Stimulated activated CD4-positive, alpha-beta T cell treated with anti-CD3 and anti-CD28 coated beads, Interleukin-15, amount 100 ng/mL, for 24 hours (primary cell): ENCODE measurements at places on chromosomes 12 and 14.
A peak's percentile ranks its signal among the peaks of the same experiment; 100 is the strongest.

GRCh38 chr12:112551681-112552080 lies 132.9 kb downstream of the PTPN11 start:
- no peak for DNase-seq

DNA sequence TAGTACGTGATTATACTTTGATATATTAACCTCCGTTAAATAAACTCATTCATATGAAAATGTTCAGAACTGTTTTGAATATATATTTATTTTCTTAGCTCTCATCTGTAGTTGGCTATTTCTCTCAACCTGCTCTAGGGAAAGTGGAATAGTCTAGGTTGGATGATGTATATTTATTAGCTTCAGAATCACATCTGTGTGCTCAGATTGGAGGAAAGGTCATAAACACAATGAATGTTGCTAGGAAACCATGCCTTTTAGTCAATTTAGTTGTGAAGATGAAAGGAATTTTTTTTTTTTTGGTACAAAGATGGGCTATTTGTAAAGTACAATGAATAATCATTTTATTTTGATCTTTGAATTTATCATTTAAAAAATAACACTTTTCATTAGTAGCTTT lies 439.1 kb downstream of the FOXG1 start:
- no peak for DNase-seq

DNA sequence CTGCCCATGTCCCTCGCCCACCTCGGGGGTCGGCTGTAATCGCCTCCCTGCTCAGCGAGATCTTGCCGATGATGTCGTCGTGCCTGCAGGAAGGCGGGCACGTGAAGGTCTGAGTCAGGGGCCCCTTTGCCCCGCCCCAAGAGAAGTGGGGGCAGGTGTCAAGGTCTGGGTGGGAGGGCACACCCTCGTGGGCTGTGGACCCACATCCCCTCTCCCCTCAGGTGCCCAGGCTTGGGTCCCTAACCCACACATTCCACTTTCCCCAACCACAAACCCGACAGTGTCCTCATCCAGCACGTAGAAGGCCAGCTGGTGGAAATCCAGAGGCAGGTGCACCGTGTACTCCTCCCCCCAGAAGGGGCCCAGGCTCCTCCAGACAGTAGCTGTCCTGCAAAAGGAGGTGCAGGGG lies 7.8 kb downstream of the RASAL1 start:
- DNase-seq = no peak

DNA sequence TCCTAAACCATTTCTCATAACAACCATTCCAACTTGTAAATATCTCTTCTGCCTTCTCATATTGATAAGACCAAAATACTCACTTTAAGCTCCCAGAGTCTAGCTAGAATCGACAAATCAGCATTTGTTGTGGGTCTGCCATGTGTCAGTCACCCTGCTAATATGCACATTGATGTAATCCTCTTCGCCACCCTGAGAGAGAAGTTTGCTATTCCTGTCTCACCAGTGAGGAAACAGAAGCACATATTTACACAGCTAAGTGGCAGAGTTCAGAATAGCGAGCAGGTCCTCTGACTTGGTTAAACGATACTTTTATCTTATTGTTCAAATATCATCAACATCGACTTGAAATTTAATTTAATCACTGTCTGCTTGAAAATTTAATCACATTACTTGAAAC lies 142.1 kb downstream of the ANO4 start:
- no peak for DNase-seq

DNA sequence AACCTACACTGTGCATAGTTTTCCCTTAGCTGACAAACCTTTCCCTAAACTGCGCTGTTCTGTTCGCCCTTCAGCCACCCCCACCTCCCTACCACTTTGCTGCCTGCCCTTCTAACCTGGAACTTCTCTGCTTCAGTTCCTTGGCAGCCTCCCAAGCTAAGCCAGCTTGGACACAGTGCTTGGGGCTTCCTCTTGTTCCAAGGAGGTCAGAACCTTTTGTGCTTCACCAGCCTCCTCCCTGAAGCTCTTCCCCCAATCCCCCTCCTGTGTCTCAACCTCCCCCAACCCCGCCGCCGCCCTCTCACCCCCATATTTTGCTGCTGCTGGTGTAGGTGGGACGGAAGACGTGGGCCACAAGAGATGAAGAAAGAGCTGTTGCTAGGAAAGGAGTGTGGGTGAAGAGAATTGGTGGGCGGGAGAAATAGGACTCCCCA lies 8.1 kb upstream of the RIC8B start:
- DNase-seq = peak; percentile 16

DNA sequence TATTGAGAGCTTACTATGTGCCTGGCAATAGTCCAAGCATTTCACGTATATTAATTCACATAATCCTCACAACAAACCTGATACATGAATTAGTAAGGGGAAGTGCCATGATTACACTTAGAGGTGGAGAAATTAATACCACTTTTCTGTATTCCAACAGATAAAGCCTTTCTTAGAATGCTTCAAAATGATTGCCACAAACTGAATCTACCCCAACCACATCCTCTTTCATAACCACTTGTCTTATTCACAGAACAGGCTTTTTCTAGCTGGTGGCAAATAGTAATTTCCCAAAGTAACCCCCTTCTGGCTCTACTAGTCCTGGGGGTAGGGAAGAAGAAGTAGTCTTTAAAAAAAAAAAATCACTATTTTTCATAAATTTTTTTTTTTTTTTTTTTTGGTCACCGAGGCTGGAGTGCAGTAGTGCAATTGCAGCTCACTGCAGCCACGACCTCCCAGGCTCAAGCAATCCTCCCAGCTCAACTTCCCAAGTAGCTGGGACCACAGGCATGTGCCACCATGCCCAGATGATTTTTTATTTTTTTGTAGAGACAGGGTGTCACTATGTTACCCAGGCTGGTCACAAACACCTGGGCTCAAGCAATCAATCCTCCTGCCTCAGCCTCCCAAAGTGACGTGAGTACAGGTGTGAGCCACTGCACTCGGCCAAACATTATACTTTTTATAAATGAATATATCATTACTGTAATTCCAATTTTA lies 59.0 kb upstream of the ARID2 start:
- no peak for DNase-seq

DNA sequence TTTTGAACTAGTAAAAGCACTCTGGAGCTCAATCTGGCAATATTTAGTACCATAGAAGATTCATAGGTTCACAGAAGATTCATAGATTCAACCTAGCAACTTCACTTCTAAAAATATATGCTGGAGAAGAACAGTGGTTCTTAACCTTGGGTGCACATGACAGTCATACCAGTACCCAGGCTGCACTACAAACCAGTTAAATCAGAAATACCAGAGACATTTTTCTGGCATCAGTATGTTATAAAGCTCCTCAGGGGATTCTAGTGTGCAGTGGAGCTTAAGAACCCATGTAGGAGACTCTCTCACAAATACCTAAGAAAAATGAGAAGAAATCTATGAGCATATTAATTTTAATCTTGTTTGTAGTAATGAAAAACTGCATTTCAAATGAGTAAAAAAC lies 46.6 kb downstream of the CNTN1 start:
- no peak for DNase-seq

DNA sequence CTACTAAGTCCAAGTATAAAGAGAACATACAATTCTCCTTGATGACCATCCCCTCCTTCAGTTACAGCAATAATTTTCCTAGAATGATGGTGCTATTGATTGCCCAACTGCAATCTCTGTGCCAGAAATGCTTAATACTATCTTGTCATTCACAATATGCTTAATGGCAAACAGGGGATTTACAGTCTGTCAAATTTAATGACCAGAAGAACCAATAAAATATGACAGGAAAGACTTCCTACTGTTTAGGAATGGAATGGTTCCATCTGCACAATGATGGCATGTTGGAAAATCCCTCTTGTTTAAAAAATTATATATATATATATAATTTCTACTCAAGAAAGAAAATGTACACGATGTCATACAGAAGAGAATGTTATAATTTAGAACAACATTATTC lies 623.2 kb downstream of the CCER1 start:
- DNase-seq = no peak

GRCh38 chr14:99596772-99597171 lies 7.2 kb downstream of the CCDC85C start:
- DNase-seq = no peak

DNA sequence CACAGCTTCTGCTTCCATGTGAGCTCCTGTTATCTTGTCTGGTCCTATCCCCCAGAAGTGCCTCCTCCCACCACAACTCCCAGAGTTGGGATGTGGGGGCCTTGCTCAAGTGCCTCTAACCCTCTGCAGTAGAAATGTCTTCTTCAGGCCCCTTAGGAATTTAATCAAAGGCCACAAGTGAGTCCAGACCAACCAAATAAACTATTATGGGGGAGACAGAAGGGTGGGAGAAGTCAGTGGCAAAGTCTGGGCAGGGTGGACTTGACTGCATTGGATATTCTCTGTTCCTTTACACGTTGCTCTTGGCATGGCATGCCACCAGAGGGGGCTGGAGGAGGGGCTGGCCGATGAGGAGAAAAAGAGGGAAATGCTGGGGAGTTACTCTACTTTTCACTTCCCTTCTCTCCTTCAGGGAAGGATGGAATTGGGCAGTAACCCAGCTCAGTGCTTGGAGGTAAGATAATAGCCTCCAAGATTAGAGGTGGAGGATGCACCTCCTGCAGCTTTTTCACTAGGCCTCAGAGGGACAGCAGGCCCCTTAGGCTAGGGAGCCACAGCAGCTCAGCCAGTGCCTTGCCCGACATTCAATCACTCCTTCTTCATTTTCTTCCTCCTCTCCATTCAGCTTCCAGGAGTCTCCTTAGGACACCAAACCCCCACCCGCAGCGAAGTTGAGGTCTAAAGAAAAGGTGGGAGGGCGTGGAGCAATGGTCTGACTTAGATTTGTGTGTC lies 1.2 kb upstream of the AP1G2 start:
- DNase-seq = peak; percentile 35

DNA sequence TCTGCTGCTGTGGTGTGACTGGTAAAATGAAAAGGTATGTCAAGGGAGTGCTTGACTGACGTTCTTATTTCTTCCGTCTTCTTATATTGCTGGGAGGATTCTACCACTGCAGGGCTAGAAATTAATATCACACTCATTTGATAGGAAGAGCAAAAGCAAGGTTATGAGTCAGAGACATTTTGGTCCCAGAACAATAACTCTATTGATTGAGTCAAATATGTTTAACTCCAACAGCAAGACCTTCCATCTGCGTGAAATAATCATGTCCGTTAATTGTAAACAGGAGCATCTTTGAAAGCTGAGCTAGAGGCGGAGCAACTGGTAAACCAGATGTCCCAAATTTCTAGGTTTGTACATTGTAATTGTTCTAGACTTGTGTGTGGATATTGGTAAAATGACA lies 1293.6 kb downstream of the AACS start:
- DNase-seq = no peak

GRCh38 chr12:120229071-120229486 lies 28.2 kb upstream of the RPLP0 start:
- DNase-seq = no peak

DNA sequence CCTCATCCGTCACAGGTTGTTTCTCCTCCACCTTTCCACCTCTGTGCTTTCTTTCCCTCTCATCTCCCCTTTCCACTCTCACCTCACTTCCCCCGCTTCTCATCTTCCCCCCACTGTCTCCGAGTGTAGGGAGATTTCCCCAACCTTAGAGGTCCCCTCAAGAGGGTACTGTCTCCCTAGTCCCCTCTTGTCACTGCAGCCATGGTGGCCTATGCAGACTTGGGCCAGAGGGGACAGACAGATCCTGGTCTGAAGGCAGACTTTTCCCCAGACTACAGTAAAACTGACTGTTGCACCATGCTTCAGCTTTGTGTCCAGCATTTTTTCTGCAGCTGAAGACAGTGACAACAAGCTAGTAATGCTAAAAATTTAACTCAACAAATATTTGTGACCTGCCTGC lies 41.2 kb downstream of the KANSL2 start:
- no peak for DNase-seq

GRCh38 chr12:130646716-130647370 lies 69.3 kb downstream of the RIMBP2 start:
- no peak for DNase-seq

DNA sequence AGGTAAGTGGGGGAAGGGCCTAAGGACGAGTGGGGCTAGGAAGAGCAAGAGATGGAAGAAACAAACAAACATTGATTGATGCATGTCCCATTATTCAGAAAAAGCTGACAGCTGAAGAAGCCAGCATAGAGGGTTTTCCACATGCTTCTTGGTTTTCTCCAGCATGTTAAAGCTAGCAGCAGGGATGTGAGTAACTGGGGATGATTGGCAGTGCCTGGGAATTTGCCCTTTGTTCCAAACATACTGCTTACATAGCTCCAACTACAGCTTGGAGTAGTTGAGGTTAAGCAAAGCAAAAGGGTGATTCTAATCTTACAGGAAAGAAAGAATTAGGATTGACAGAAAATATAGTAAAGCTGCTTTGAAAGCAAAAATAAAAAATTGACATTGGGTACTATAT lies 68.0 kb upstream of the IFNG-AS1 start:
- DNase-seq = no peak

DNA sequence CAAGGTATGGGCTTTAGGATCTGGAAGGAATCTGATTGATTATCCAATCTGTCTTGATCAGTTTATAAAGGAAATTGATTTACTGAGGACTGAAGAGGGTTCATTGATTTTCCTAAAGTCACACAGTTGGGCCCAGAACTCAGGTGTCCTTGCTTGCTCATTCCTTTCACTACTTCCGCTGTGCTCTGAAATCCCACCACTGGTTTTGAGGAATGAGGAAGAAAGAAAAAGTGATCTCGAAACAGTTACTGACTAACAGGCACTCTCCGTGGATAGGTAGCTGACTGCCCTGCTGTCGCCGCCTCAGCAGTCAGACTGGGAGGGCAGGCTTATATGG lies at the start of gene FITM1:
Gene FITM1, plus strand, starts transcription at position 280 of the 337 bp plus-strand sequence. CDS start 905 bp downstream, outside the sequence.
- DNase-seq = no peak

DNA sequence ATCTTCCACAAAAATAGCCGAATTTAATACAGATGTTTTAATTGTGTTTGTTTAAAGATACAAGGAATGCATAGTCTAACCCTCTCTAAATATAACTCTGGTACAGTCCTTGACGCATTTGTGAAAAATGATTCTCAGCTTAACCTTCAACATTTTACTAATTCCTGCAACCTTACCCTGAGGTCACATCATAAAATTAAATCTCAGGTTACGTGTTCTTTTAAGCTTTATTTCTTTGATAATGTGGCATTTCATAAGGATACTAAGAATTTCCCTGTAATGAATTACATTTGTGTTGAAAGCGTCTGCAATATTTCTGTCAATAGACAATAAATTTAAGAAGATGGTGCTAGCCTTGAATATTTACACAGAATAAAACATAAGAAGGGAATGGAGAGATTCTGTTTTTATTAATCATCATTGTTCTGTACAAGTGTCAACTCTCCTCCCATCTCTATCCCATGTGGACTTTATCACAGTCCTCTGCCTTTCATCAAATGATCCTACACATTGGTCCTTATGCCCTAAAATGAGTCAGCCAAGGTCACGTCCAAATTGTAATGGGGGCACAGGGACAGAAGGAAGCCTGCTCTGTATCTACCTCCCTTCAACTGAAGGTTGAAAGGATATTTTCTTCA lies 769.3 kb upstream of the FLRT2 start:
- no peak for DNase-seq

DNA sequence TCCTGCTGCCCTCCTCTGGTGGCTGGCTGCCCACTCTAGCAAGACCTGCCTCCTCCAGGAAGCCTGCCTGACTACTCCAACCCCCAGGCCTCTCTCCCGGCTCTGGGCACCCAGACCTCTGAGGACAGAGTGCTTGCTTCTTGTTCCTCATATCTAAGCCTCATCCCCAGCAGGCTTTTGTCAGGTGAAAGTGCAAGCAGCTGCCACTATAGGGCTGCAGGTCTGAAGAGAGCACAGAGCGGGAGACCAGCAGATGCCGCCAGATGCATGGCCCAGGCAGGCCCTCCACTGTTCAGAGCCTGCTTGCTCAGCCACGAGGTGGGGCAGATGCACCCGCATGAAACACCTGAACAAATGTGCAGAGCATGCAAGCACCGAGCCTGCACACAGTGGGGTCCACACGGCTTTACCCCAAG lies 73.0 kb downstream of the SERPINA3 start:
- no peak for DNase-seq

- no peak for DNase-seq
Measured at GRCh38 chr12:25829192-25829591, 129.3 kb upstream of the RASSF8 start.
